Esophagus muscularis mucosa (tissue), 4 donors: ENCODE measurements at places on chromosomes 13 and 19. TPM values are rescaled to one million over a fixed set of nuclear protein-coding genes. Genes with fewer than 3 reads are reported as not detected.

ZNF610 gene
- total RNA-seq = 3.2 TPM

TSHZ3 gene
- total RNA-seq = 27.2 TPM

ZNF677 gene
- total RNA-seq = 22.0 TPM

PLIN4 gene
- 79.3 TPM for total RNA-seq

ZNF442 gene
- 3.4 TPM for total RNA-seq
